Right lobe of liver (tissue), 6 donors: ENCODE measurements at places on chromosomes 1 and 21. TPM values are rescaled to one million over a fixed set of nuclear protein-coding genes. Genes with fewer than 3 reads are reported as not detected.
A peak's percentile ranks its signal among the peaks of the same experiment; 100 is the strongest.

GCSAML gene
- not detected for total RNA-seq

AMY1B gene
- not detected for total RNA-seq

TTC22 gene
- 6.1 TPM for total RNA-seq

DNA sequence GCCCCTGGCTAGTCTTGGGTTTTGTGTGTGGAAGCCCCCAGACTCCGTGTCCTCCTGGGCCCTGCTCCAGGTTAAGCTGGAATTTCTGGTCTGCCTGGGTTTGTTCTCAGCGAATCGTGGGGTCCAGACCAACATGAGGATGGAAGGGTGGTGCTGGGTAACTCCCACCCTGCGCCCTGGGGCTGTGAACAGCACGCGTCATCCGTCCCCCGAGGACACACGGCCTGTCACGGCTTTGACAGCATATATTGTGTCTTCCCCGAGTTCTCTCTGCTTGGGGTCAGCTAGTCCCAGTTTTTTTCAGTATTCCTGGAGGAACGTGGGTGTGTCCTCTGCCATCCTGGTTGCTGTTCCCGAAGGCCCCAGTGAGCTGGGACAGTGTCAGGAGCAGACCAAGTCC is 11.8 kb downstream of the GPR137B start:
- DNase-seq: no peak
- H3K36me3 ChIP-seq: no peaks in the 10 kb centered on the region
- H3K27ac ChIP-seq: no peak overlapping the region
- no peak overlapping the region for H3K4me3 ChIP-seq

GRCh38 chr21:26842974-26843932 is 2.0 kb downstream of the ADAMTS1 start:
- H3K27me3 ChIP-seq: no peaks in the 10 kb centered on the region
- no peaks in the 10 kb centered on the region for H3K36me3 ChIP-seq
- H3K4me1 ChIP-seq: peaks cover 4% of the 10 kb centered on the region
- DNase-seq: peak; percentile 87
- H3K4me3 ChIP-seq: peak overlapping the region; percentile 67

- no peak for DNase-seq
- H3K27me3 ChIP-seq: no peaks in the 10 kb centered on the region
- H3K4me3 ChIP-seq: no peak overlapping the region
- H3K36me3 ChIP-seq: no peaks in the 10 kb centered on the region
Observed at GRCh38 chr1:178976541-178976940, 49.2 kb upstream of the FAM20B start.

- no peak for DNase-seq
- no peak overlapping the region for H3K4me3 ChIP-seq
- H3K27ac ChIP-seq: peak overlapping the region; percentile 37
- H3K4me1 ChIP-seq: no peaks in the 10 kb centered on the region
- no peaks in the 10 kb centered on the region for H3K27me3 ChIP-seq
- no peaks in the 10 kb centered on the region for H3K36me3 ChIP-seq
Observed at GRCh38 chr1:30901798-30902581, 6.6 kb downstream of the SDC3 start.

DNA sequence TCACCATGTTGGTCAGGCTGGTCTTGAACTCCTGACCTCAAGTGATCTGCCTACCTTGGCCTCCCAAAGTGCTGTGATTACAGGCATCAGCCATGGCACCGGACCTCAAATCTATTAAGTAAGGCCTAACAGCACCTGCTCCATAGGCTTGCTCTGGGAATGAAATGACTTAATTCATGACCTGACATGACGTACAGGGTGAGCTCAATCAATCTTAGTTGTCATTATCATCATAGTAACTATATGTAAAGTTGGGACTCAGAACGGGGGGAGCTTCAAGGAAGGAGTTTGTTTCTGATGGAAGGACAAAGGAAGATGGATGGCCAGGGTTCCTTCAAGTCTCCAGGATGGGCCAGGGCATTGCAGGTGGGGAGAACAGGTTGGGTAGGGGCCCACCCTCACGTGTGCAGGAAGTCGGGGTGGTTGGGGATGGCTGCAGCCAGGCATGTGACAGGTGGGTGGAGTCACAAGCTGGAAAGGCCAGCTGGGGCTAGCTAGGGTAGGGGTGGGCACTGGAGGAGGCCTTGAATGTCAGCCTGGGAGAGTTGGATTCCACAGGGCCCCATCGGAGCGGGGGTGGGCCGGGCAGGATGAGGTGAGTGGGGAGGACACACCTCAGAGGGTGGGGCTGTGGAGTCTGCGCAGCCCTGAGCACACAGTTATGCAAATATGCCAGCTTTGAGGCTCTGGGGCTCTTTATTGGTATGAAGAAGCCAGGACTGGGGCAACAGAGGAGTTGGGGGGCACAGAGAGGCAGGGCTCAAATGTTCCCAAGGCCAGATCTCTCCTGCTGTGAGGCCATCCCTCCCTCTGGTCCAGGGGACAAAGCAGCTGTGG is 9.6 kb downstream of the TRIM62 start:
- no peak overlapping the region for H3K27ac ChIP-seq
- H3K4me1 ChIP-seq: no peaks in the 10 kb centered on the region
- no peaks in the 10 kb centered on the region for H3K36me3 ChIP-seq
- no peak overlapping the region for H3K4me3 ChIP-seq
- no peak for DNase-seq
- H3K27me3 ChIP-seq: no peaks in the 10 kb centered on the region

DNA sequence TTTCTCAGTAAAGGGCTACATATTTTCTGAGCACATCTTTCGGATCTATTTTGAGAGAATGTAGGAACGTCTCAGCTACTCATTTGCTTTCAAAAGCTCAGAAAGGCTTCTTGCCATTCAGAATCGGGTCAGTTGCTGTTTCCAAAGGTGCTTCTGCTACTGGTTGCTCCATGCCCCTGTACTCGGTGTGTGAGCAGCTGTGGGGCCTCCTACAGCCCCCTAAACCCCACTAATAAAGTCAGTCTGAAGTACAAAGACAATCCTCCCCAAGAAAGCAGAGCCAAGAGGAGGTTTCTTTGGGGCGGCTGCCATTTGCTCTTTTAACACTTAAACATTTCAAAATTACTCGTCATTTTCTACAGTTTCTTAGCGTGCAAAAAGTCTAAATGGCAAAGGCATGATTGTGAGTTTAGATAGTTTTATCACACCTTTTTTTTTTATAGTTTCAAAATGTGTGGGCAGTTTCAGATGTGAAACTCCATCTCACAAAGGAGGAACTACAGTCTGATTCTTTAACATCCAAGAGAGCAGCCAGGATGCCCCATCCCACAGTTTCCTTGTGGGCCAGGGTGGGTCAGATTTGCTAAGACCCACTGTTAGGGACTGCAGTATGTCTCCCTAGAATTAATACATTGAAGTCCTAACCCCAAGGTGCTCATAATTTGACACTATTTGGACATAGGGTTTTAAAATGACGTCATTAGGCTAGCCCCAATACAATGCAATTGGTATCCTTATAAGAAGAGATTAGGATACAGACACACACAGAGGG is 4.1 kb downstream of the RUNX1 start:
- no peak overlapping the region for H3K4me3 ChIP-seq
- no peaks in the 10 kb centered on the region for H3K27me3 ChIP-seq
- H3K27ac ChIP-seq: no peak overlapping the region
- no peak for DNase-seq

DNA sequence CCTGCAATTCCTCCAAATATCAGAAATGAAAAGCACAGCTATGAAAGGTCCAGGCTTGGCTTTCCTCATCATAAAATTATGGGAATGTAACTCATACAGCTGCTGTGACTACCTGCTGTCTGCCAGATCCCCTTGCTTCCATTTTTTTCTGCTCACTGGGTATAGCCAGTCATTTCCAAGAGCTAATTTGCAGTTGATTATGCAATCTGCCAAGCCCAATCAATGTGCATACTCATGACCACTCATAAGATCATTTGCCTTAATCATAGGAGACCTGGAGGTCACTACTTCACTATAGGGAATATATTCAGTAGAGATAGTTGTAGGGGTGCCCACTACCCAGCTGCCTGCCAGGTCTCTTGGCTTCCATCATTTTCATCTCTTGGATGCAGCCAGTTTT is 417.7 kb upstream of the ZRANB2 start:
- no peak overlapping the region for H3K27ac ChIP-seq
- no peaks in the 10 kb centered on the region for H3K4me1 ChIP-seq
- no peaks in the 10 kb centered on the region for H3K36me3 ChIP-seq
- H3K27me3 ChIP-seq: no peaks in the 10 kb centered on the region
